Renal pelvis (tissue), 12 donors: ENCODE measurements at places on chromosomes 13 and 19. TPM values are rescaled to one million over a fixed set of nuclear protein-coding genes. Genes with fewer than 3 reads are reported as not detected.

DNA sequence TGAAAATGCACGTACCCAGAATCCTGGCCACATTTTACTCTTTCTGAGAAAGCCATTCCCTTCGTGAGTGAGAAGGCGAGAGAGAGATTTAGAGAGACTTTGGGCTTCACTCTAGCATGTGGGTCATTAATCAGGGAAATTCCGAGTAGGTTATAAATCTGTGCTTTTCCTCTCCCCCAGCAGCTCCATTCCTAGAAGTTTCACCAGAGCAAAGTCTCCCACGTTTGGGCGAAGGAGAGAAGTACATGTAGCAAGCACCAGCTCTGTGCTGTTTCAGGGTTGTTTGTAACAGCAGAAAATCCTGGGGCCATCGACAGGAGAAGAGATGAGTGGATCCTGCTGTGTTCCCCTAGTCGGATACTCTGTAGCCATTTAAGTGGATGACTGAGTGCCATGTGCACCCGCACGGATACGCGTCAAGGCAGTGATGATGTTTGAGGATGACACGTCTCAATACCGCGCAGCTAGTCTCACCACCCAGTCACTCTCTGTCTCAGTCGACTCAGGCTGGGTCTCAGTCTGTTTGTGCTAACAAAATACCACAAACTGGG, 131.8 kb upstream of the PEG3 start:
- peak; percentile 90 for DNase-seq

DNA sequence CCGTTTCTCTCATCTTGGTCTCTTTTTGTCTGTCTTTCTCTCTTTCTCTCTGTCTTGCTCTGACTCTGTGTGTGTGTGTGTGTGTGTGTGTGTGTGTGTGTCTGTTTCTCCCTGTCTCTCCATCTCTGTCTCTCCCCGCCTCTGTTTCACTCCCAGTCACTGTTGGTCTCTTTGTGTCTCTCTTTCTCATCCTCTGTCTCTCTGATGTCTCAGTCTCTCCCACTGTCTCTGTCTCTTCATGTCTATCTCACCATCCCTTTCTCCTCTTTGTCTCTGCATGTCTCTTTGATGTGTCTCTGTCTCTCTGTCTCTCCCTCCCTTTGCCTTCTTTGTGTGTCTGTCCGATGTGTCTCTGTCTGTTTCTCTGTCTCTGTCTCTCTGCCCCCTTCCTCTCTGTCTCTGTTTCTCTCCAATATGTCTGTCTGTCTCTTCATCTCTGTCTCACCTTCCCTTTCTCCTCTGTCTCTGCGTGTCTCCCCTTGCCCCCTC, 2.5 kb downstream of the NFIC start:
- no peak for DNase-seq

- no peak for DNase-seq
These were observed 457.6 kb upstream of the GPC6 start for GRCh38 chr13:92769046-92769445.

DNA sequence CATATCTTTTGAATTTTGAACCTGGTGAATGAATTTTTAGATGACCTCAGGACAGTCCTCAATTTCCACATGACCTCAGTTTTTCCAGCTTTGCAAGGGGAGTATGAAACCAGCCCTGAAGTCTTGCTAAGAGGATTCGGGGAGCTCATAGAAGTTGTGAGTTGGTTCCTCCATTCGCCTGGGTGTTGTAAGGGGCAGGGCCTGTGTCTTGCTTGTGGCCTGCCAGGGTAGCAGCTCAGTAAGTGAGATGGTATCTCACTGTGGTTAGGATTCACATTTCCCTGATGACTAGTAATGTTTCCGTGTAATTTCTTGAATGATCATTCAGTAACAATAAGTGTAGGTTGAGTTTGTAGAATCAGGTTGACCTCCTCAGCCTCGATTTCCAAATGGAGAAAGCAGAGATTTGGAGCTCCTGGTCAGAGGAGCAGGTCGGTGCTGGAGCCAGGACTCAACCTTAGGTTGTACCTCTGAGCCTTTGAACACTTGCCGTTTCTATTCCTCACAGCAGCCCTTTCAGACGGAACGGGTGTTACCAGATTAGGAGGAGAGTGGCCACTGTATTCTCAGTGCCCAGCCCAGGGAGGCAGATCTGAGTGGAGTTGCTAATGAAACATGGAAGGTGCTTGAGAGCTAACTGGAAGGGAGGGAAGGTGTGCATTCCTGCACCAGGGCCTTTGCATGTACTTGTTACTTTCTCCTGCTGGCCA, 14.6 kb downstream of the NACC1 start:
- DNase-seq = no peak

DNA sequence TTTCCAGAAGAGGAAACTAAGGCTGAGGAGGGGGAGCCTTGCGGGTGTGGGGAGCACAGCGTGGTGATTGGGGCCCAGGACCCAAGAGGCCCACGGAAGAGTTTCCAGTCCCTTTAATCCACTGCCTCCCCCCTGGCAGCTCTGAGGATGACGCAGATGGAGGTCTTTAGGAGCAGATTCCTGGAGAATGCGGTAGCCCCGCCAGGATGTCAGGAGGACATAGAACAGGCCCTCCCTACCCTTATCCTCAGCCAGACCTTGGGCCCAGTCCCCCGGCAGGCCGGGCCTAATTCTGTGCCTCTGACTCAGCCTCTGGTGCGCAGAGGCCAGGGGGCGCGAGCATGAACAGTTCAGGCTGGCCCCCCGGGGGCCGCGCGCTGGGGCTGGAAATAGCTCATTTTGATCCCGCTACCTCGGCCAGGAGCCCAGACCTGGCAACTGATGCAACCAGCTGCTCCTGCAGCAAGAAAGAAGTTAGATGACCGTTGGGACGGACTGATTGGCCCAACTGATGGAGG, 461 bp upstream of the HSPB6 start:
- no peak for DNase-seq

- DNase-seq = no peak
These were observed 360.5 kb downstream of the KCNRG start for GRCh38 chr13:50375792-50376191.

DNA sequence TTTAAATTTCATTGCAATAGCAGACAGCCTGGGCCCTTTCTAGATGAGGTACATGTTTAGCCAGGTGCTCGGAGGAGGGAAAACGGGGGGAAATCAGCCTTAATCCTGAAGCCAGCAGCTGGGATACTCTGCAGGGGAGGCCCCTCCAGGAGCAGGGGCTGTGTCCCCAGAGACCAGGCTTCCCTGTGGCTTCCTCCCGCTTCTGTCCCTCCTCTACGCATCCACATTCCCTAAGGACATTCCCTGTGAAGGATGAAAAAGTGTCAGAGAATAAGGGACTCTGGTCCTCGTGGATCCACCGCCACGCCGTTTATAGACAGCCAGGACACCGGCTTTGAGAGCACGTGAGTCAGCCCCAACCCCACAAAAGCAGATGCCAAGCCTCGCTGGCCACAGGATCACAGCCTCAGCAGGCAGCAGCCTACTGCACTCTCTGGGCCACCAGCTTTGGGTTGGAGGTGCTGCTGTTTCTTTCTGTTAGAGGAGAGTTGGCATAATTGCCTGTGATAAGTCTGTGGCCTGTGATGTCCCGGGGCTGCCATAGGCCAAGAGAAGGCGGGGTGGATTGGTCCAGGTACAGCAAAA, 36.7 kb upstream of the RANBP3 start:
- DNase-seq = no peak

DNA sequence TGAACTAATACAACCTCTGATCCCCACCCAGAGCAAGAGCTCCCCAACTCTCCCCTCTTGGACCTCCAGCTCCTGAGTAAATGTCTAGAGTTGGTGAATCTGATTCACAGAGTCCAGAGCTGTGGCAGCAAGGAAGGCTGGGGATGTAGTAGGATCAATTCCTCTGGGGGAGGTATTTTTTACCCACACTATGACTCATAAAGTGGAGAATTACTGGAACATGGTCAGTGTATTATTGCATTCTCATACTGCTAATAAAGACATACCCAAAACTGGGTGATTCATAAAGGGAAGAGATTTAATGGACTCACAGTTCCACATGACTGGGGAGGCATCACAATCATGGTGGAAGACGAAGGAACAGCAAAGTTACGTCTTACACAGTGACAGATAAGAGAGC, 496.7 kb downstream of the EFNB2 start:
- DNase-seq = no peak

DNA sequence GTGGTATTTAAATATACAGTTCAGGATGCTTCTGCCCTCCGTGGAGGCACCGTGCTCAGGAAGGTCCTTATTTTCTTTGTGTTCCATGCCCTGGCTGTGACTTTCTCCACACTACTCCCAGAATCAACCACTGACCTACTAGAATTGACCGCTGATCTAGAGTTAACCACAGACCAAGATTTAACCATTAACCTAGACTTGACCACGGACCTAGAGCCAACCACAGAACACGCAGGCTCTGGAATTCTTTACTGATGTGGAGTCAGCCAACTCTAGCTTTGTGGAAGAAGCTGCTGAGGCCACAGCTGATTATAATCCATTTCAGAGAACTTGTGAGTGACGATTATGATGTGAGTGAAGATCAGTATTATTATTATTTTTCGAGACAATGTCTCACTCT, 18.0 kb downstream of the GTF2F2 start:
- no peak for DNase-seq

DNA sequence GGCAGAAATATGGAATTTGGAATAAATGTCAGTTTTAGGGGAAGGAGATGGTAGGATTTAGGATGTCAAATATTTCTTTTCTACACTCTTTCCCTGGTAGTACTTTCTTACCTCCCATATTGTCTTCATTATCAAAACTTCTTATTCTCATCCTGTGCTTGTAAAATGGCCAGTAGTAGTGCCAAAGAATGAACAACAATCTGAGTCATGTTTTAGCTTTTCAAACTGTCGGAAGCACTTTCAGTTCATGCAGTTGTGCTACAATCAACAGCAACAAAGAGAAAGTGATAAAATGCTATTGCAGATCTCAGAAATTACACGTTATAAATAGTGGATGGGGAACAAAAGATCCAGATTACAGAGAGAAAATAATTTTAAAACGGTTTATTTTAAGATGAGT, 193.7 kb upstream of the RXFP2 start:
- no peak for DNase-seq

GRCh38 chr13:49071341-49071937, 95.7 kb downstream of the FNDC3A start:
- DNase-seq = no peak

- DNase-seq = no peak
These were observed 100.9 kb downstream of the NDFIP2 start for GRCh38 chr13:79581870-79582315.

GRCh38 chr19:50330365-50331078, 1.3 kb upstream of the KCNC3 start:
- peak; percentile 89 for DNase-seq

DNA sequence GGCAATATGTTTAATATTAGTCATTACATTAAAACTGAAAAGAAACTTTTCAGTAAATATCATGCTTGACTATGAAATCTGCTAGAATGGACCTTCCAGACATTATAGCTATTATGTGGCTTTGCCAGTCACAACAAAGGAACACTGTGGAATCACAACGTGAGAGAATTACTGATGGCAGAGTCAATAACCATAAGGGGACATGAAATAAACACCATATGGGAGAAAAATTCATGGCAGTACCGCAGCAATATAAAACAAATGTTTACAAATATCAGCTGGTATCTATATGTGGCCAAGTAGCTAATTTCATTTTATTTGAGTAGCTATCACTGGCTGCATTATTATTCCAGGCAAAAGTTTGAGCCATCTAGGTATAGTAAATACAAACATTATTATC, 1818.6 kb downstream of the PCDH9 start:
- DNase-seq = no peak

- no peak for DNase-seq
These were observed 63.3 kb downstream of the ZIC5 start for GRCh38 chr13:99908140-99908803.

- no peak for DNase-seq
These were observed 384.6 kb downstream of the FGF14 start for GRCh38 chr13:102017248-102017647.

DNA sequence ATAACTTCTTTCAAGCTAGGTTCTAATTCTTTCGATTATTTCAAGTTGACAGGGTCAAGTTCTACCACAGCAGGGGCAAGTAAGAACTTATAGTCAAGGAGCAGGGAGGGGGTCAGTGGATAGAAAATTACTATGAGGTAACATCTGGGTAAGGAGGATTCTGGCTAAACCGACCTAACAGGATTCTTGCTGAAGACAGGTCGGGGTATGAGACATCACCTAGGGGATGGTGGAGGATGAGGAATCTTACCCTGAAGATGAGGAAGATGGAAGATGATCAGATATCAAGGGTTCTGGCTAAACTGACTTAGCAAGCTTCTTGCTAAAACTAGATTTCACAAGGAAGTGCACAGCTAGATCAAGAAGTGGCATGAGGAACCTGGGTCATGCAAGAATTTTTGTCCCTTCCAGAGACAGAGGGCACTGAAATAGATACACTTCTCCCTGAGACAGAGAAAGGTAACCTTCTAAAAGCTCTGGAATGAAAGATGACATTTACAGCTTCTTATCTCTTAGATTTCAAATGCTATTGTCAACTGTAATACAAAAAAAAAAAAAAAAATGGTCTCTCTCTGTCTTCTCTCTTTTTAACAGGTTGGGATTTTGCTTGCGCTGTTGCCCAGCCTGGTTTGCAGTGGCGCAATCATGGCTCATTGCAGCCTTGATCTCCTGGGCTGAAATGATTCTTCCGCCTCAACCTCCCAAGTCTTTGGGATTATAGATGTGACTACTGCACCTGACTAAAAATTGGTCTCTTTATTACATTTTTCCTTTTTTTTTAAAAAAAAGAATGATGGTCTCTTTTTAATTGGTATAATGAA, 9.6 kb upstream of the METTL21C start:
- no peak for DNase-seq

GRCh38 chr19:33503433-33504057, 18.0 kb downstream of the PEPD start:
- no peak for DNase-seq

- no peak for DNase-seq
These were observed 135.7 kb downstream of the LMO7 start for GRCh38 chr13:75771818-75772217.

- DNase-seq = peak; percentile 48
These were observed 125.7 kb upstream of the NBEA start for GRCh38 chr13:34816245-34816884.

DNA sequence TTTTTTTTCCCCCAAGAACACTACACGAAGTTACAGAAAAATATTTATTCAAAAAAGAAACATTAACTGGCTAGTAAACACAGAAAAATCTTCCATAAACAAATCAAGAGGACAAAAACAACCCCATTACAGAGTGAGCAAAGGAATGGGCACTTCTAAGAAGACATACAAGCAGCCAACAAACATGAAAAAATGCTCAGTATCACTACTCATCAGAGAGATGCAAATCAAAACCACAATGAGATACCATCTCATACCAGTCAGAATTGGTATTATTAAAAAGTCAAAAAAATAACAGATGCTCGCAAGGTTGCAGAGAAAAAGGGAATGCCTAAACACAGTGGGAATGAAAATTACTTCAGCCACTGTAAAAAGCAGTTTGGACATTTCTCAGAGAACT, 131.7 kb downstream of the UGGT2 start:
- no peak for DNase-seq

PRTN3 gene
- 1.4 TPM for polyA plus RNA-seq

SRRM5 gene
- polyA plus RNA-seq = 0.48 TPM

ANO8 gene
- polyA plus RNA-seq = 16.4 TPM

FCGBP gene
- 8.8 TPM for polyA plus RNA-seq

HPN gene
- polyA plus RNA-seq = 128 TPM

TPTE2 gene
- 1.2 TPM for polyA plus RNA-seq

CNN1 gene
- 3.3 TPM for polyA plus RNA-seq

SLC44A2 gene
- polyA plus RNA-seq = 184 TPM

SULT2B1 gene
- polyA plus RNA-seq = 0.43 TPM

ADGRE3 gene
- not detected for polyA plus RNA-seq

IL4I1 gene
- polyA plus RNA-seq = 2.7 TPM
